ENCODE measurements at places on chromosomes 7 and 10. TPM values are rescaled to one million over a fixed set of nuclear protein-coding genes. Genes with fewer than 3 reads are reported as not detected.
A peak's percentile ranks its signal among the peaks of the same experiment; 100 is the strongest.

DNA sequence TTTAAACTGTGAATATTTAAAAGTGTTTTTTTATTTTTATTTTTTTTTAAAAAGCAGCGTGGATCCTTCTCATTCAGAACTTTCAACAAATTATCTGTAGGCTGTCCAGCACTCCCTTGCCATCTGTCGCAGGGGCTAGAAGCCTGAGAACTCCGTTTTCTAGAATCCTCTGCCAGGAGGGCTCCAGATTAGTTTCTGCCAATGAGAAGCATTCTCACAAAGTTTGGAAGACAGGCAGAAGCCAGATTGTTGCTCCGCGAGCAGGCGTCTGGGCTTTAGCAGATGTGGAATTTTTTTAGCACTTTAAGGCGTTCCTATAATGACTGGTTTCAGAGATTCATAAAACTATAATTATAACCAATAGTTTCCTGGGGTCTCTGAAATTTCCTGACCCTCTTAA lies 220.9 kb upstream of the KIAA1217 start:
- no peak overlapping the region for H3K4me3 ChIP-seq
- peaks cover 3% of the 10 kb centered on the region for H3K4me1 ChIP-seq
- H3K36me3 ChIP-seq = no peaks in the 10 kb centered on the region
- H3K27me3 ChIP-seq = peaks cover 3% of the 10 kb centered on the region
- no peak overlapping the region for H3K27ac ChIP-seq

DNA sequence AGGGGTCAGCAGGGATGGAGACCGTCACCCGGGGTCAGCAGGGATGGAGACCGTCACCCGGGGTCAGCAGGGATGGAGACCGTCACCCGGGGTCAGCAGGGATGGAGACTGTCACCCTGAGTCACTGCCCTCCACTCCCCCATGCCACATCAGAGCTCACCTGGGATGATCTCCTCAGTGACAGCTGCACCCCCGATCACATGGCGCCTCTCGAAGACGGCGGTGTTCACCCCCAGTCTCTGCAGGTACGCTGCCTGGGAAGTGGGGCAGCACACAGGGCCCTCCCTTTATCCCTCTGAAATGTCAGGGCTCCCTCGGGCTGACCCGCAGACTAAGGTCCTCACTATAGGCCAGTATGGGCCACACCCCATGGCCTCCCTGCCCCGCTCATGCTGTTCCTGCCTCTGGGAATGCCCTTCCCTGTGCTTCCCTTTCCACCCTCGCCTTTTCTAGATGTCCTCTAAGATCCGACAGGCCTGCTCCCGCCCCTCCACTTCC lies 7.2 kb downstream of the PYROXD2 start:
- peaks cover 8% of the 10 kb centered on the region for H3K4me1 ChIP-seq
- H3K27ac ChIP-seq = no peak overlapping the region
- H3K36me3 ChIP-seq = no peaks in the 10 kb centered on the region

DNA sequence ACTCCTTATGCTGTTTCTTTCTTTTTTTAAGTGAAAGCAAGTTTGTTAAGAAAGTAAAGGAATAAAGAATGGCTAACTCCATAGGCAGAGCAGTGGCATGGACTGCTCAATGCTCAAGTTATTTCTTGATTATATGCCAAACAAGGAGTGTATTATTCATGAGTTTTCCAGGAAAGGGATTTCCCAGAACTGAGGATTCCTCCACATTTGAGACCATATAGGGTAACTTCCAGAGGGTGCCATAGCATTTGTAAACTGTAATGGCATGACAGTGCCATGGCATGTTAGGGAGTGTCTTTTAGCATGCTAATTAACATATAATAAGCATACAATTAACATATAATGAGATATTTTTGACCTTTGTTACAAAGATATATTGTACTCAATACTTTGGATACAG lies 1034.5 kb upstream of the PHF14 start:
- H3K36me3 ChIP-seq = no peaks in the 10 kb centered on the region
- H3K4me3 ChIP-seq = peak overlapping the region; percentile 0
- no peak for DNase-seq
- H3K27me3 ChIP-seq = no peaks in the 10 kb centered on the region
- peak overlapping the region; percentile 88 for H3K27ac ChIP-seq

The BLOC1S2 gene
- total RNA-seq = 54.1 TPM

The OGDHL gene
- 35.1 TPM for total RNA-seq

The PKD2L1 gene
- total RNA-seq = not detected

The ANKRD2 gene
- total RNA-seq = not detected

DNA sequence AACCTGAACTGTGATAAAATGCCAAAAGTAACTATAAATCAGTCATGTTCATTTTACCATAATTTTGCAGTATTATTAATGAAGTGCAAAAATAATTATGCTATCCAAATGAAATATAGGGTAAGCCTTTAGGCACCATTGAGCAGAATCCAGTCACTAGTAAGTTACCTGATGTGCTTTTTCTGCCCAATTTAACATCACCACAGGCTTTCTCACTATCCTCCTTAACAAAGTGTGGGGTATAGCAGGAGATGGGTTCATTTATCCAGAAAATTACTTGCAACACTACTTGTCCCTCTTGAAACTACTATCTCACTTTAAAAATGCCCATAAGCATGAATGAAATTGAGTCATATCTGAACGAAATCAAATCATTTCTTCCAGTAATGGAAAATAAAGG lies 211.0 kb downstream of the SEMA3A start:
- no peaks in the 10 kb centered on the region for H3K4me1 ChIP-seq
- DNase-seq = no peak
- H3K4me3 ChIP-seq = no peak overlapping the region
- H3K27me3 ChIP-seq = no peaks in the 10 kb centered on the region
- H3K36me3 ChIP-seq = peaks cover 16% of the 10 kb centered on the region

DNA sequence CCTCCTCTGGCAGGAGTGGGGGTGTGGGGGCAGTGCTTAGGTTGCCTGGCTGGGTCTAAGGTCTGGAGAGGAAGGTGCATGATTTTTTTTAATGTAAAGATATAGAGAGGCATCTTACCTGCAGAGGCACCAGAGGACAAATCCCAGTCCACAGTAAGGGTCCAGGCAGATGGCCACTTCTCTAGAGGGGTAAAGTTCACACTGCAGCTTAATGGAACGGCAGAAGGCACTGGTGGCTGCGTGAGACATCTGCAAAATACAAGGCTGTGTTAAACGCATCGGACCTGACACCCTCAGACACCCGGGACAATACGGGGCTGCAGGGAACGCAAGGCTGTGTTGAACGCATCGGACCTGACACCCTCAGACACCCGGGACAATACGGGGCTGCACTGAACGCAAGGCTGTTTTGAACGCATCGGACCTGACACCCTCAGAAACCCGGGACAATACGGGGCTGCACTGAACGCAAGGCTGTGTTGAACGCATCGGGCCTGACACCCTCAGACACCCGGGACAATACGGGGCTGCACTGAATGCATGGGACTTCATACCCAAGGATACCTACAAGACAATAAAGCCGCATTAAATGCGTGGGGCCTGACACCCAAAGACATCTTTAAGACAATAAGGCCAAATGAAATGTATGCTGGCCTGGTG lies 206.0 kb downstream of the ZMYND11 start:
- DNase-seq = no peak
- H3K27me3 ChIP-seq = no peaks in the 10 kb centered on the region
- no peak overlapping the region for H3K27ac ChIP-seq
- peaks cover 17% of the 10 kb centered on the region for H3K36me3 ChIP-seq
- no peak overlapping the region for H3K4me3 ChIP-seq
- no peaks in the 10 kb centered on the region for H3K4me1 ChIP-seq

The NEUROD6 gene
- total RNA-seq = not detected

- H3K4me3 ChIP-seq = no peak overlapping the region
- DNase-seq = no peak
- H3K27me3 ChIP-seq = no peaks in the 10 kb centered on the region
- H3K27ac ChIP-seq = no peak overlapping the region
- H3K36me3 ChIP-seq = peaks cover 4% of the 10 kb centered on the region
- peaks cover 3% of the 10 kb centered on the region for H3K4me1 ChIP-seq
Measured at GRCh38 chr7:55140941-55141278, 122.1 kb downstream of the EGFR start.

DNA sequence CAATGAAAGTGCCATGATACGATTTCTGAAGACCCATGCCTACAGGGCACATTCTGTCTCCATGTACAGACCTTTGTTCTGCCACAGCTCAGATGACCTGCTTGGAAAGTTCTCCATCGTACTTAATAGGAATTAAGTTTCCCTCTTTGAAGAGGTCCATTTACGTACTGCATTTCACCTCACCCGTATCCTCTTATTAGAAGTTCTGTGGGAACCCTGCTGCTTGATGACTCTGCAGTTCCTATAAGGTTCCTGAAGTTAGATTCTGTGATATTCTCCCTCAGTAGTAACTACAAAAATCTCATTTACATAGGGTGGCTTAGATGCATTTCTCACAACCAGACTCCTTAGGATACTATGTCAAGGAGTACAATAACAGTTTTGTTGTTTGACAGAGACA lies 50.9 kb downstream of the MINDY3 start:
- no peak overlapping the region for H3K4me3 ChIP-seq
- no peaks in the 10 kb centered on the region for H3K4me1 ChIP-seq
- no peaks in the 10 kb centered on the region for H3K27me3 ChIP-seq
- H3K36me3 ChIP-seq = no peaks in the 10 kb centered on the region
- no peak overlapping the region for H3K27ac ChIP-seq

The STEAP1 gene
- total RNA-seq = 2.4 TPM

DNA sequence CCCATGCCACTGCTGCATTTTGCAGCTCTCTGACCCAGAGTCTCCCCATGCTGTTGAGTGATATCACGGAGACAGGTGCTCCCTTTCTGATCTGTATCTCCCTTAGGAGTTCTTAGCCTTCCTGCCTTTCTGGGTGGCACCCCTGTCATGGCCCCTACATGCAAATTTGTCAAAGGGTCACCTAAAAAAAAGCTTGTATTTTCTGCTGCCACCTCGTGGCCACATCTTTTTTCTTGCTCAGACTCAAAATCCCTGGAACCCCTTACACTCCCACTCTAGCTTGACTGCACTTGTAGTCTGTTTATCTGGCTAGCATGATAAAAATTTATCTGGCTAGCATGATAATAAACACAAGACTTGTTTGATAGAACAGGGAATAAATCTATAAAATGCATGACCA lies 809.1 kb downstream of the SORCS1 start:
- no peak overlapping the region for H3K4me3 ChIP-seq
- no peaks in the 10 kb centered on the region for H3K4me1 ChIP-seq
- DNase-seq = peak; percentile 26
- H3K27ac ChIP-seq = no peak overlapping the region
- no peaks in the 10 kb centered on the region for H3K36me3 ChIP-seq

DNA sequence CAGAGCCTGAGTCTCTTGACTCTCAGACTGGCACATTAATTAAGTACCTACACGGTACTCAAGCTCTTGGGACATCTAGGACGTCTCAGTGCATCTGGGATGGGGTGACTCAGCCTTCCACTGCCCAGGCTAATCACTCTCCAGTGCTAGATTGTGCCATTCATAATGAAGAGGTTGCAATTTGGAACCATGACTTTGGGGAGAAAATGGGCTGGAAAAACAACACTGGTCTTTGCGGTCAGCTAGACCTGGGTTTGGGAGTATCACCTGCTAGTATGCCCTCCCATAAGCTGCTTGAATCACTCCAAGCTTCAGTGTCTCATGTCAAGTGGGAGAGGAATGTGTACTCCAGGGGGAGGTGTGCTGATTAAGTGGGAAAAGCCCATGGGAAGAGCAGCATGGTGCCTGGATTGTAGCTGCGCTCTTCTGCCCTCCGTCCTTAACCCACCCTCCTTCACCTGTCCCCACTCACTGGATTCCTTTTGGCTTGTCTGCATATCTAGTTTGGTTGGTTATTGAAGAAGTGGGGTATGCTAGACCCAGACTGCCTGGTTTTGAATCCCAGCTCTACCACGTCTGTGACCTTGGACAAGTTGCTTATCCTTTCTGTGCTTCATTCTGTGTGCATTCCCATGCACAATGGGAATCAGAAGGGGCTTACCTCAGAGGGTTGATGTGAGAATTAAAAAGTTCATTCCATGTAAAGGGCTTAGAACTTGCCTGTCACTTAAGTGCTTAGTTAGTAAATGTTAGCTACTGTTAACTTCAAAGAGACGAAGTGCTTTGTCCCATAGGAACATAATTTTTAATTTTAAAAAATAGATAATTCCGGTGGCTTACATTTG lies 3.8 kb downstream of the NFE2L3 start:
- no peaks in the 10 kb centered on the region for H3K27me3 ChIP-seq
- H3K27ac ChIP-seq = peak overlapping the region; percentile 93
- H3K36me3 ChIP-seq = peaks cover under 1% of the 10 kb centered on the region
- no peak for DNase-seq
- peak overlapping the region; percentile 89 for H3K4me3 ChIP-seq

DNA sequence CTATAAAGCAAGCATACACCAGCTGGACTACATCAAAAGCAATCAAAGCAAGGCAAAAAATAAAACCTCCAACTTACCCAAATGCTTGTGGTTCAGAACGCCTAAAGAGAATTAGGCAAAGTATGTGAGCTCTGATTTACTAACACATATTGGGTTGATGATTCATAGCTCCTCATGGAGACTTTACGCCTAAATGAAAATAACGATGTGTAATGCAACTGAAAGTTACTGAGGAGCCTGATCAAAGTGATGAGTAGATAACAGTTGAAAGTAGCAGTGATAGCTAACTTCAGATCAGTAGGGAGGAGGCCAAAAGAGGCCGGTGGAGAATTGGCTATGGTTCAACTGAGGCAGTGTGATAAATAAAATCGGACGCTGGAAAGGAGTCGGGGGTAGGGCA lies 85.0 kb downstream of the MPP7 start:
- H3K4me3 ChIP-seq = no peak overlapping the region
- H3K36me3 ChIP-seq = no peaks in the 10 kb centered on the region
- no peak overlapping the region for H3K27ac ChIP-seq
- no peaks in the 10 kb centered on the region for H3K27me3 ChIP-seq

The ANAPC16 gene
- 72.4 TPM for total RNA-seq

The TMED4 gene
- 60.9 TPM for total RNA-seq

DNA sequence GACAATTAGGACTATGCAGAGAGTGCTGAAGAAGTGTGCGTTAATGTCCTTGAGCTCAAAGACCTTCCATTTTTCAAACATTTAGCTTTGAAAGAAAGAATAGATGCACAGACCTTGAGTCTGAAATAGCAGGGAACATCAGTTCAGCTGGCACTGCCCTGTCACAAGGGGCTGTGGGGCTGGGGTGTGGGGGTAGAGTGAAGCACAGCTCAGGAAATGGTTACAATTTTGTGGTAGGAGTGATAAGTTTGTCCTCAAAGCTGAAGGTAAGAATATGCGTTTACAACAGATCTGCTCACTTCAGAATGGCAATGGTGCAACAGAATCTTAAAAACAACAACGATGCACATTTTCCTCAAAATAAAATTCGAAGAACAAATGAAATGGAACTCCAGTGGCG lies 33.6 kb downstream of the SMKR1 start:
- no peak overlapping the region for H3K4me3 ChIP-seq
- no peaks in the 10 kb centered on the region for H3K36me3 ChIP-seq
- no peak overlapping the region for H3K27ac ChIP-seq
- no peaks in the 10 kb centered on the region for H3K27me3 ChIP-seq
- no peak for DNase-seq
- H3K4me1 ChIP-seq = peaks cover 20% of the 10 kb centered on the region

- H3K27me3 ChIP-seq = no peaks in the 10 kb centered on the region
- H3K4me1 ChIP-seq = peaks cover 5% of the 10 kb centered on the region
- no peaks in the 10 kb centered on the region for H3K36me3 ChIP-seq
- no peak for DNase-seq
- H3K4me3 ChIP-seq = no peak overlapping the region
- no peak overlapping the region for H3K27ac ChIP-seq
Measured at GRCh38 chr10:112490545-112490944, 43.5 kb downstream of the VTI1A start.

Data from WTC11 (cell line).